ENCODE measurements at places on chromosomes 1 and 21. TPM values are rescaled to one million over a fixed set of nuclear protein-coding genes. Genes with fewer than 3 reads are reported as not detected.

CHRM3 gene
- 0.16 TPM for total RNA-seq

OR2M5 gene
- not detected for total RNA-seq

GREM2 gene
- 0.14 TPM for total RNA-seq

OLFM3 gene
- total RNA-seq: not detected
